ENCODE measurements at places on chromosomes 5 and 9.
A peak's percentile ranks its signal among the peaks of the same experiment; 100 is the strongest.

DNA sequence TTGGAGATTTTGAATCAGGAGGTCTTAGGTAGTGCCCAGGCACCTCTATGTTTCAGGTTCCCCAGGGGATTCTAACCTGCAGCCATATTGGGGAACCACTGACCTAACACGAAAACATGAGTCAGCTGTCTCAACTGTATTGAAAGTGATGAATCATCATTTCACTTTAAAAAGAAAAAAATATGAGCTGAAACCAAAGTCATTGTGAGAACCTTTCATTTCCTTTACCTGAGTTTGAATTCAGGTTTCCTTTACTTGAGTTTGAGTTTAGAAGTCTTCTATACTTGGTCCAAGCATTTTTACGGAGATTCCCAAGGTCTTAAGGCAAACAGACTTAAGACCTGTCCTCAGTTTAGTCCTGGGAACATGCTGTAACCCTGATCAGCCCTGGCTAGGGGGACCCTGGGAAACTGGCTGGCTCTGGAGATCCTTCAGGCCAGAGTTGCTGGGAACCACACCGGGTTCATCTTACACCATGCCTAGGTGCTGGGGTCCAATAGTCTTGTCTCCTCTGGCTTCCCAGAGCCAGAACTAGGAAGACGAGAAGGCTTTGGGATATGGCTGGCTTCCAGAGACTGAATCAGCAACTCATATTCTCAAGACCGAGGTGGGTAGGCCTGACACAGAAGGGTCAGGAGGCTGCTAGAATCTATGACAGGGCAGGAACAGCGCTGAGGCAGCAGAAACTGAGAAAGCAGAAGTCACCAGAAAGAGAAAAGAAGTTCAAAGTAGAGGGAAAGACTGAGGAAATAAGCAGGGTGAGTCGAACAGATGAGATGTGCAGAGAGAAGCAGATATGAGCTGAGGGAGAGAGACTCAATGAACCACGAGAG, 16.4 kb upstream of the PDCD1LG2 start:
- peak; percentile 95 for DNase-seq

DNA sequence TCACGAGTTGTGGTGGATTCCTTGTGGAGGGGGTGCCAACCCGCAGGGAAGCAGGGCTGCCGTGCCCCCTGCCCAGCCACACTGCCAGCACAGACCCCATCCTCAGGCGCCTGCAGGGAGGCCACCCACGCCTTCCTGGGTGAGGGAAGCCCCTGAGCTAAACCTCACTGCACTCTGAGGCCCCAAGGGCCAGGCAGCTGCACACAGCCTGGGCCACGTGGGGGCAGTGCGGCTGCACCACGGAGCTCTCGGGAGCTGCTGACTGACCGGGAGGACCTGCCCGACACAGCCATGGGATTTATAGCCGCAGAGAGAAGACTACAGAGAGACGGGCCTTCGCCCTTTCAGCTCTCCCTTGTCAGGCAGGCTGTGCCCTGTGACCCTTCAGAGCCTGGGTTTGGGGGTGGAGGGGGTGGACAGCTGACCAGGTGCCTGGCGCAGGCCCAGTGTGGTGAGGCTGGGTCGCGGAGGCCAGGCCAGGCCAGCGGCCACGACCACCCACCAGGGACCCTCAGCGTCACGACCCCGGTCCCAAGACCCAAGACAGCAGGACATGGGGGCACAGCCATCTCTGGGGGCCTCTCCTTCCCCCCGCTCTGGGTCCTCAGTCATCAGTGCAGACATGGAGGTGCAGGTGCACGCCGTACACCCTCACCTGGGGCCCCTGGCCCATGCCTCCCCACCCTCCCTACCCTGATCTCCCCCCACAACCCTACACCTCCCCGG, 4.3 kb upstream of the AHRR start:
- DNase-seq = peak; percentile 64

DNA sequence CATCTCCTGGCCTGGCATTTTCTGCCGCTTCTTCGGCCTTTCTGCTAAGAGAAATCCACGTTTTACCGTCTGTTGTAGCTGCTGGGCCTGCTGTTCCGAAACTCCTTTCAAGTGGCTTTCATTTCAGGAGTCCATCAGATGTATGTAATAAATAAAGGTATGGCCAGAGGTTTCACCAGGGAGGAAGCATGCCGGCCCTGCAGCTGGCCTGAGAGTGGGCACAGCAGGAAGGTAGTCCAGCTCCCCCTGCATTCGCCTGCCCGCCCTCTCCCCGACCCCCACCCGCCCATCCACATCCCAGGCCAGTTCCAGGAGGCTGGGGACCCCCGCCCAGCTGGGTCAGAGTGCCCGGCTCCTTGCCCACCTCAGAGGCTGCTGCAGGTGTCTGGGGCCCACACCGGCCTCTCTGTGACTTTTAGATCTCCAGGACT, 46.4 kb upstream of the EXOC3 start:
- DNase-seq = no peak

DNA sequence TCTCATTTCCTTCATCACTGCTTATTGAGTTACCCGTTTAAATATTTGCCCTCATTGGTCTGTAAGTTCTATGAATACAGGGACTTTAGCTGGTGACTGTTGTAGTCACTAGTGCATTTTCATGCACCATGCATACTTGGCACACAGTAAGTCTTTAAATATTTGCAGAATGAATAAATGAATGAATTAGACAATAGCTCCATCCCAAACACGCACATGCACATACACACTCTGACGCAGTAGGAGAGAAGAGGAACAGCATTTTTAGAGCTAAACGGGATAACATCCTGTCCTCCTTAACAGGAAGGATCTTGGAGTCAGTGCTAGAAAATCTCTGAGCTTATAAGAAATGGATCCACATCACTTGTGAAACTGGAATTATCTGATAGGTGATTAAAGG, 447.7 kb downstream of the KIF4B start:
- DNase-seq = no peak

DNA sequence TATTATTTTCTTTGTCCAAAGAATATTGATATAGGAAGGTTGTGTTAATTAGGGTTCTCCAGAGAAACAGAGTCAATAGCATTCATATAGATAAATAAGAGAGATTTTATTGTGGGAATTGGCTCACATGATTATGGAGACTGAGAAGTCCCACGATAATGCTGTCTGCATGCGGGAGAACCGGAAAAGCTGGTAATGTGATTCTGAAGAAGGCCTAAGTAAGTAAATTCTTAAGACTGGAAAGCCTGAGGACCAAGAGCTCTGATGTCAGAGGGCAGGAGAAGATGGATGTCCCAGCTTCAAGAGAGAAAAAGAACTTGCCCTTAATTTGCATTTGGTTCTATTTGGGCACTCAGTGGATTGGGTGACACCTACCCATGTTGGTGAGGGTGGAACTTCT, 307.4 kb upstream of the C9orf72 start:
- no peak for DNase-seq

- peak; percentile 19 for DNase-seq
Measured at GRCh38 chr5:6365142-6365976, 13.0 kb downstream of the MED10 start.

GRCh38 chr5:123960526-123960925, 448.5 kb downstream of the CSNK1G3 start:
- no peak for DNase-seq

DNA sequence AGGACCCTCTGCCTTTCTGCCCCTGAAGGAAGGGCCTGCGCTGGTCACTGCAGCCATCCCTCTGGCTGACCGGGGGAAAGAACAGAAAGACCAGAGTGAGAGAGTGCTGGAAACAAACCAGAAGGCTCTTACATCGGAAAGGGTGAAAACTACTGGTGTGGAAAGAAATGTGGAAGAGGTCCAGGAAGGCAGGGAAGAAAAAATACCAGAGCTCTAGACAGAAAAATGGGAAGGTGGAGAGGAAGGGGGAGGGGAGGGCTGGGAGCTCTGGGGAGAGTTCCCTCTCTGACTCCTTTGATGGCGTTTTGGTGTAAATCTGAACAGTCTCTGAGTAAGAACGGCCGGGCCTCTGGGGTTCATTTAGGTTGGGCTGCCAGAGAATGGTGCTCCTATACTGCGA, 47.7 kb downstream of the COL23A1 start:
- DNase-seq = no peak

DNA sequence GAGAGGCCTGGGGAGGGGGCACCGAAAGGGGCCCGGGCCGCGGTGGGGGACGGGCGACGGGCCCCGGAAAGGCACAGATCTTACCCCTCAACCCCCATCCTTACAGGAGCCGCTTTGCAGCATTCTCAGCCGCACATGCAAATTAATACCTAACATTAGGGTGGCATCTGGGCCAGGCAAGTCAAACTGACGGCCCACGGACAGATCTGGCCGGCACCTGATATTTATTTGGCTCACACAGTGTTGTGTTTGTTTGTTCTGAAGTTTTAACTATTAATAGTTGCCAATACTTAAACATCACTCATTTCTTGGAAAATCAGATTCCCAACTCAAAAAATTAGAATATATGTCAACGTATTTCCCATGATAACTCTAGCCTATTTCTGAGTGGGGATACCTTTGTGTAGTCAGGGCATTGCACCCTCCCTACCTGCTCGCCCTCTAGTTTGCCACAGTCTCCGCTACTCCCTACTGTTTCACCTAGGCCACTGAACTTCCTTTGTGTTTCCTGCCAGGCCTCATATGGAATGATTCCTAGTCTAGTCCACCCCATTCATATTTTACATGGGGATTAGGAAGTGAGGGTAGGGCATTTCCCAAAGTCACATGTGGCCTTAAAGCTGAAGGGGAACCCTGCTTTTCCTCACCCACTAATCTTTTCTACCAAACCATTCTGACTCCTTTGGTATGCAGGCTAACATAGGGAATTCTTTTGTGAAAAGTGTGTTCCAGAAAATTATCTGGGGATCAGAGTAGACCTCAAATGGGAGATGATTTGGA, 71.9 kb upstream of the LARP1 start:
- DNase-seq = no peak

DNA sequence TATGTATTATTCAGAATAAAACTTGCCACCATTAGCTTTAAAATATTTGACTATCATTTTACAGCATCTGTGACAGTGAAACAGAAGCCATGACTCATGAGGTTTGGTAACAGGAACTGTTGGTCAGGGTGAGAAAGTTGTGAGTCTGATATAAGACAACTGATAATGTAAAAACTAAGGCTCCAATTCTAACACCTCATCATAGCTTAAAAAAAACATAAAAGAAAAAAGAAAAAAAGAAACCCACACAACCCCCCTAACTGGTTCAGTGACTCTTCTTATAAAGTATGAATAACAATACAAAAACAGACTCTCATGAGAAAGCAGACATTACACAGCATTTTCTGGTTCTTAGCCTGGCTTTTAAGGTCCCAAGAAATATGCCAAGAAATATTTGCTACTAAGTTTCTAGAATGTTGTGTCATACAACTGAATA, 85.8 kb downstream of the MRPS27 start:
- peak; percentile 82 for DNase-seq

DNA sequence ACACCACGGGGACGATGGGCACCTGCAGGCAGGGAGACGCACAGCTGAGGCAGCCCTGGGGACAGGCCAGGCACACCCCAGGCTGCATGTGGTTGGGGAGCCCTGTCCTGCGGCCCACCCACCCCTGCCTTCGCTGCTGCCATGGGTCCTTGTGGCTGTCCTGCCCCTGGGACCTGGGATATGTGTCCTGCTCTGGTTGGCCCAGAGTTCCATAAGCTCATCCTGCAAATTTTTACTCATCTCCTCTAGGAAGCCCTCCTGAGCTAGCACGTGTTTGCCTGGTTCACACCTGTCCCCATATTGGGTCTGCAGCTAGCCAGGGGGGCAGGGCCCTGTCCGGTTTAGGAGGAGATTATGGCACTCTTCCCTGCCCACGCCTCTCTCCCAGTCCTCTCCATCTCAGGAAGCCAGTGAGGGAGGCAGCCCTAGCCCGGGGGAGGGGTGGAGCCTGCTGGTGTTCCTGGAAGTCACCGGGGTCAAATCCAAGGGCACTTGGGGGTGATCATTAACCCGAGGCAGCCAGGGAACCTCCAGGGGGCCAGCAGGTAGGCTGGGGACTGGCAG, 12.2 kb downstream of the EGFL7 start:
- DNase-seq = no peak

DNA sequence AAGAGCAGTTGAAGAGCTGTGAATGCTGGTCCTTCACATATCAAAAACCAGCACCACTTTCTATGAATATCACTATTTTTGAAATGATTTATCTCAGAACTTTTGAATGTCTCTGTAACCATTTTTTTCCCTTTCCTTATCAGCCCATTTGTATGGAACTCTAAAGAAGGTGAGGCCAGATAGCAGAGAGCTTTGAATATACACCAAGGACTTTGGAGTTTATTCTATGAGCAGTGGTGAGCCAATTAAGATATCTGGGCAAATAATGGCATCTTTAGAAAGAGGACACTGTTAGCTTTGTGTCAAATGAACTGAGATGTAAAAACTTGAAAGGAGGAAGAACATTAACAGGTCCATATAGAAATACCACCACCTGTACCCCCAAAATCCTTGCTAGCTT, 22.0 kb downstream of the KCTD16 start:
- DNase-seq = no peak

DNA sequence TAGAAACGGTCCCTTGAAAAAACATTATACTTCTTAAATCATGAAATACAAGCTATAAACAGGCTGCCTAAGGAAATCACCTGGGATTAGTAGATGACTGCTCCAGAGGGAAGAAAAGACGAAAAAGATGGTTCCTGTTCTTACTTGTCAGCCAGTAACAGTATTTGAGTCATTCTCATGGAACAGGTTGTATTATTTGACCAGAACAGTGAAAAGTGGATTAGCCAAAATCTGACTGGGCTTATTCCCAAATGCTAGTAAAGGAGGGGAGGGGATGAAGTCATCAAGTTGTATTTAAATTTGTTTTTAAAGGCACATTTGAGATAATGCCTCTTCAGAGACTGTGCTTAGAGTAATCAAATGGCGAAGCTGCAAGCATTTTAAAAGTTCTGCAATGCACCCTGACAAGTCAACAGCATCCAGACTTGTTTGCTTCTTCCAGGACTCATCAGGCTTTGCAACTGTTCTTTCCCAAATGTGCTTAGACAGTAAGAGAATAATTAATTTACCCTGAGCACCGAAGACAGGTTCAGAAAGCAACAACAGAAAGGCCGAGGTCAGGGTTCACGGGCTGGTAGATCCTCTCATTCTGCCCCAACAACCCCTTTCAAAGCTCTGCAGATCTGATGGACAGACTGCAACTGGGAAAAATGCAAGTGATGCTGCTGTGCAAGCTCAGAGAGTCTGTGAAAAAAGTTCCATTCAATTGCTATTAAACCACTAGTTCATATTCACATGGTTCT, 800.6 kb downstream of the KCTD16 start:
- DNase-seq = no peak

GRCh38 chr9:89219637-89220036, 41.0 kb upstream of the SHC3 start:
- DNase-seq = no peak

DNA sequence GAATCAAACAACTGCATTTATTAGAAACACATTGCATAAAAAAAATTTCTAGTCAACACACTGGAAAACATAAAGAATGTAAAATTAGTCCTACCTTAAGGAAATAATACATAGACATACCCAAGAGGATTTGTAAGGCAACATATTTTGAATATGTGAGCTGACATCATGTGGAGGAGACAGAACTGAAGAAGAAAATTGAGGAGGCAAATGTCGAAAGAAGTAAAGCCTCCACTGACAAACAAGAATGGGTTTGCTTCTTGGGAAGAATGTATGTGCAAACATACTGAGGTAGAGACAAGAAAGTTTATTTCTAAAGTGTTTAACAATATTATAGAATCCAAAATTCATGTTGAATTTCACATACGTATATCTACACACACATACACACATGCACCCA, 363.0 kb upstream of the PDE4D start:
- no peak for DNase-seq

- no peak for DNase-seq
Measured at GRCh38 chr9:122205176-122205575, 23.6 kb downstream of the LHX6 start.
